ENCODE measurements at places on chromosomes 12 and 14.

- peak; percentile 96 for DNase-seq
Measured at GRCh38 chr12:30457621-30458289, 237.9 kb downstream of the IPO8 start.

- DNase-seq, result peak; percentile 79
Measured at GRCh38 chr12:30447061-30447750, 248.5 kb downstream of the IPO8 start.

GRCh38 chr12:99029511-99030271 is 384.6 kb downstream of the APAF1 start:
- DNase-seq, result no peak

DNA sequence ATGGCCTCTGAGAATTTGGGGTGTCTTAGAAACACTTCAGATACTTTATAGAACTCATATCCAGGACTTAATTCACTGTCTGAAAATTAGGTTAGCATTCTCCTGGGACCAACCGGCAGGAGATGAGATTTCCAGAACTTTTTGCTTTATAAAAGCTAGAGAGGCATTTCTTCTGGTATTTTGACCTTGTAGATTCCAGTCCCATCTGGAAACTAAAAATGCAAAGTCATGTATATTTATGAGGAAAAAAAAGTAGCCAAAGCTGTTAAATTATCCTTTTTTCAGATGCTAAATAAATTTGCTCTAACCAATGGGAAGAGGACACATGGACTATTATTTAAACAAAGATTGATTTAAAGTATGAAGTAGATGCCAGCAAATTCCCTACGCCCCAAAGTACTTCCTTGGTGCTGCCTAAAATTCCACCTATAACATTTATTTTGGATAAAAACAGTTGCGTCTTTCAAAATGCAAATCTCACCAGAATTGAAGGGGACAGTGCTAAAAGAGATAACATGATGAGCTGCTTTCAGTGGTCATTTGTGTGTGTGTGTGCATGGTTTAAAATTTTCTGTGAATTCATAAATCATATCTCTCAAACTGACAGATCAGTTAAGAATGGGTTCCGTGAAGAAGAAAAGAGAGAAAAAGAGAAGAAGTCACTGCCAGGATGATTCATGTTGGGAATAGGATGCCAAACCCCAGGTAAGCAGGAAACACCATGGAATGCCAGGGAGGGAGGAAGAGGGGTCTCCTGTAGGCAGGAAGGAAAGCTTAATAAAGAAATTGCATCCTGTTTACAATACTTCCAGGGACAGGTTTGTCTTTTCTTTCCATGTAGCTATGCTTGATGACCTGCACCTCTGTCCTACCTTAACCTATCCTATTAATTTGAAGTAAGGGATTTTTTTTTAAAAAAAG is 97.7 kb upstream of the RGS6 start:
- no peak for DNase-seq

DNA sequence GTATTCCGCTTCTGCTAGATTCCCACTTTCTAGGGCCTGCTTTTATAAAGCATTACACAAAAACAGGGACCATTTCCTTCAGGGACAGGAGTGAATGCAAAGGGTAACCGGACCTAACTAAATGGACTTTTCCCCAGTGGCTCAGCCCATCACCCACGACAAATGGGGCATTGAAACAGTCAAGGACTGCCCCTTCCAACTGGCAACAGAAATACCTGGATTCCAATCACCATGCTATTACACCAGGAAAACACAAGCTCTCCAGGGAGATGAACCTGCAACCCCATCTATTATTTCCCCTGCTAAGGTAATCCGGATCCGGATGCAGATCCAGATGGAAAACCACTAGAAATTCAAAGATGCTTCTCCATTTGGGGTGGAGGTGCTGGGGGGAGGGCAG is 1.0 kb downstream of the MPHOSPH9 start:
- DNase-seq, result no peak

- DNase-seq, result no peak
Measured at GRCh38 chr14:68282479-68283377, 463.1 kb downstream of the RAD51B start.

GRCh38 chr12:13289653-13290289 is 93.2 kb downstream of the EMP1 start:
- peak; percentile 71 for DNase-seq

- no peak for DNase-seq
Measured at GRCh38 chr12:81327425-81327824, 249.5 kb downstream of the ACSS3 start.

- DNase-seq, result no peak
Measured at GRCh38 chr14:89484051-89484844, 67.2 kb upstream of the FOXN3 start.

- DNase-seq, result no peak
Measured at GRCh38 chr14:26938054-26938453, 340.2 kb upstream of the NOVA1 start.

- peak; percentile 62 for DNase-seq
Measured at GRCh38 chr12:27335364-27336281, 3.0 kb downstream of the BMAL2 start.

- no peak for DNase-seq
Measured at GRCh38 chr12:22799503-22799902, 174.5 kb downstream of the ETNK1 start.

DNA sequence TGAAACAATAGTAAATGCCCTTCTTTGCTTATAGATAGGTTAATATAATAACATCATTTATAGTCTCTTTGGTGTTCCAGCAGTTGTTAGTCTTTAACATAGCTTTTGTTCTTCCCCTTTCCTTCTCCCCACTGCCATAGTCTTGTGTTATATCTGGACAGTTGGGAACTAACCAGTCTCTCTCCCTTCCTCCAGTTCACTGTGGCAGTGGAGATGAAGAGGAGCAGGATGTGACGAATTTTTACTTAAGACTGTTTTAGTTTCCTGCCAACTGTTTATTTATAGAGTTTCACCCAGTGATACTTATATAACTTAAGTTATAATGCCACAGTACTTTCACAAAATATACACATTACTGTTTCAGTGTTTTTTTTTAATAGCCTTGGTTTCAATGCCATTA is 277.4 kb downstream of the PDZRN4 start:
- DNase-seq, result no peak

- DNase-seq, result no peak
Measured at GRCh38 chr12:29264424-29264823, 115.3 kb downstream of the FAR2 start.

GRCh38 chr12:126191949-126192348 is 1126.7 kb downstream of the AACS start:
- no peak for DNase-seq

- no peak for DNase-seq
Measured at GRCh38 chr14:84959851-84960520, 570.0 kb upstream of the FLRT2 start.

DNA sequence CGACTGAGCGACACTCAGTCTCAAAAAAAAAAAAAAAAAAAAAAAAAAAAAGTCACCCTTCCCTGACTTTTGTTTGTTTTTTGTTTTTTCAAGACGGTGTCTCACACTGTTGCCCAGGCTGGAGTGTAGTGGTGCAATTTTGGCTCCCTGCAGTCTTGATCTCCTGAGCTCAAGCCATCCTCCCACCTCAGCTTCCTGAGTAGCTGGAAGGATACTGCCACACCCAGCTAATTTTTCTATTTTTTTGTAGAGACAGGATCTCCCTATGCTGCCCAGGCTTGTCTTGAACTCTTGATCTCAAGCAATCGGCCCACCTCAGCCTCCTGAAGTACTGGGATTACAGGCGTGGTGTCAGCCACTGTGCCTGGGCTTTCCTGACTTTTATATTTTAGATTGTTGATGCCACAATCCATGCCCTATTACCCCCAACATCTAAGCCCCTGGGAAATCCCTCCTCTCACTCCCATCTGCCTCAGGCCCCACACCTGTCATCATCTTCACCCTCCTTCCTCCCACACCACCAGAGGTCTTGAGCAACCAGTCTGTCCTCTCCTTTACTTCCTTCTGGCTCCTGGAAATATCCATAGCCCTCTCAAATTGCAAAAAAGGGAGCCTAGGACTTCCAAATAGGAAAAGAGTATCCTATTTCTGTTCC is 7.8 kb downstream of the IKZF4 start:
- no peak for DNase-seq

DNA sequence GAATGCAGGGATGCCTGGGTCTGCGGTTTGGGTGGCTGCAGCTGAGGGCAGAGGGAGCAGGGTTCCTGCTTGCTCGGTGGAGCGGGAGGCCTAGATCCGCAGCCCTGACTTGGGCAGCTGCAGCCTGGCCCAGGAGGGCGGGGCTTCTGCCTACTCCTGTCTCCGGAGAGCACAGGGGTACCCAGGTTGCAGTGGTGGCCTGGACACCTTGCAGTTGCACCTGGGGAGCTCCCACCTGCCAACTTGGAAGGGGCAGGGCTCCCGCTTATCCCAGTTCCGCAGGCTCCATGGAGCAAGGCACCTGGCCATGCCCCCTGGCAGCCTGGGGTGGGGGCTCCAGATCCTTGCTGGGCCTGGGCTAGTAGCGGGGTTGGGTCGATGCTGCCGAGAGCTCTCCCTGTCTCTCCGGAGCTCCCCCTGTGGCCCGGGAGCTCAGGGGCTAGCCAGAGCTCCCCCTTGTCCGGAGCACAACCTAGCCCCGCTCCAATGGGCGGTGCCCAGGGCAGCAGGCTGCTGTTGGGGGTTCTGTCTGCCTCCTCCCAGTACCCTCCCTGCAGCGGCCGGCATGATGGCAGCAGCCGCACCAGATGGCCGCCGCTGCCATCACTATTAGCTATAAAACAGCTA is 136.4 kb downstream of the PTPRR start:
- no peak for DNase-seq

GRCh38 chr14:75165586-75166391 is 10.6 kb downstream of the TMED10 start:
- no peak for DNase-seq

DNA sequence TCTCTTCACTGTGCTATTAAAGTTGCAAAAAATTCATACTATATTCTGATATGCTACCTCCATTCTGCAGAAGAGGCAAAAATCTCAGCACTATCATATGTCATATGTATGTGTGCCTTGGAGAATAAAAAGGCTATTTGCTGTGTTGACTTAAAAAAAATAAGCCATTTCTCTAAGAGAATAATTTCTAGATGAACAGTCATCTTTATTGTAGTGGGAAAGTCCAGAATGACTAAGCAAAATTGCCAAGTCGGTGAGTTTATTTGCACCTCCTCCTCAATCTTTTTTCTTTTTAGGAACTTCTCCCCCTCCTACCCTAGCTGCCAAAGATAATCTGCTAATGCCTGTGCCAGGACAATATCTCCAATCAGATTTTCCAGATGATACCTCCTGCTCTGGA is 353.8 kb upstream of the FAR2 start:
- peak; percentile 47 for DNase-seq

GRCh38 chr12:112381406-112381882 is 787 bp downstream of the HECTD4 start:
- DNase-seq, result no peak

GRCh38 chr12:78324234-78324633 is 493.5 kb downstream of the NAV3 start:
- DNase-seq, result peak; percentile 1

- no peak for DNase-seq
Measured at GRCh38 chr12:48882315-48882687, 16.6 kb upstream of the RND1 start.

DNA sequence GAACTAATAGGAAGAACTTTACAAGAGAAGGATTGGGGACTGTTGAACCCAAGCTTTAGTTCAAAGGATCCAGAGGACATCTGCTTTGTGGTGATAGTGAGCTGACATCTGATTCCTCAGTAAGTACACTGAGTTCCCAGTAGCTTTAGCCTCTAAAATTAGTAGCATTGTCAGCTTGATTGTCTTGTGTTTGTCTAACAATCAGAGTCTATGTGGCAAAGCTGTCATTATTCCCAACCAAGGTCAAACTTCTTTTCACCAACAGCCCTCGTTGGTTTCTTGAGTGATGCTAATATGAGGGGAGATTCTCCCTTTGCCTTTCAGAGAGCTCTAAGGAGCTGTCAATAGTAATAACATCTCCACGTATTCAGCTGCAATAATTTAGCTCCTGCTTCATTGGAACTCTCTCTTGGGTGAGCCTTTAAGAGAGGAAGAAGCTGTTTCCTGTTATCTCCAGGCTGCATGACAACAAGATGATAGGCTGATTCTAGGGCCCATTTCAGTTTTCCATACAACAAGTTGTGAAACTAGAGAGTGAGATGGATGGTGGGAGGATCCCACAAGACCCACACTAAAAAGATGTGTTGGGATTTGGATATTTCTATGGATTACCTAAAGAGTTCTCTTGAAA is 46.7 kb downstream of the TGFB3 start:
- no peak for DNase-seq

- DNase-seq, result peak; percentile 95
Measured at GRCh38 chr12:94074980-94075629, 73.3 kb upstream of the PLXNC1 start.

- no peak for DNase-seq
Measured at GRCh38 chr12:90061809-90062208, 353.2 kb upstream of the ATP2B1 start.

GRCh38 chr14:106812788-106813476 is 1286.5 kb downstream of the TMEM121 start:
- no peak for DNase-seq

- DNase-seq, result no peak
Measured at GRCh38 chr14:65745396-65746190, 333.1 kb downstream of the FUT8 start.

DNA sequence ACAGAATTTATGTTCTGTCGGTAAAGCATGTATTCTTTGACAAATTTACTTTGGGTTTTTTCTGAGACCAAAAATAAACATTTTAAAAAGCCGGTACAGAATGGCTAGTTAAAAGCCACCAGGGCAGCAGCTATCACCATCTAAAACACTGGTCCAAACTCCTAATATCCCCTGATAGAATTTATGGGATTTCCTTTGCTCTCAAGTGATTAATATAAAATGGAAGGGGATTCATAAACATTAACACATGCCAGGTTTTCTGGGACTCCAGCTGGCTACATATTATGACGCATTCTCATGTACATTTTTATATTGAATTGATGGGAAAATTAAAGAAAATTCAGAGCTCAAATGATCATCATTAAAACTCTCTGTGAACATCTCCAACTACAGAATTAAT is 640.8 kb downstream of the C12orf50 start:
- DNase-seq, result no peak

DNA sequence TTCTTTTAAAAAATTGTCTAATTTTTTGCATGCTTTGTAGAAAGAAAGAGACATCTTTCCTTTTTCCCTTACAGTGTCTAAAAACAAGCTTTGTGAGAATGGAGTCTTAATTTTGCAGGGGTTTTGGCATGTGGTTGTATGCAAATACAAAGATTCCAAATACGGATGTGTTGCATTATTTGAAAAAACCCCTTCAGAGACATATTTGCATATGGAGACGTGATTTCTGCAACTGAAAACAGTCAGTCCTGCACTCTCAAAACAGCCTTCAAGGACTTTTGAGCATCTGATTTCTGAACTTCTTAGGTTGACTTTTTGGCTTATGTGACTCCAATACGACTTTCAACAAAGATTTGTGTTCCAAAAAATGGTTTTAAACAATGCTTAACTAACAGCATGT is 7.8 kb downstream of the IRAK3 start:
- DNase-seq, result no peak

- peak; percentile 74 for DNase-seq
Measured at GRCh38 chr12:56029166-56029519, 8.3 kb downstream of the IKZF4 start.
